ENCODE measurements at places on chromosomes 1 and 21.

GRCh38 chr1:38701088-38701487 lies 158.5 kb downstream of the RRAGC start:
- DNase-seq, result no peak

DNA sequence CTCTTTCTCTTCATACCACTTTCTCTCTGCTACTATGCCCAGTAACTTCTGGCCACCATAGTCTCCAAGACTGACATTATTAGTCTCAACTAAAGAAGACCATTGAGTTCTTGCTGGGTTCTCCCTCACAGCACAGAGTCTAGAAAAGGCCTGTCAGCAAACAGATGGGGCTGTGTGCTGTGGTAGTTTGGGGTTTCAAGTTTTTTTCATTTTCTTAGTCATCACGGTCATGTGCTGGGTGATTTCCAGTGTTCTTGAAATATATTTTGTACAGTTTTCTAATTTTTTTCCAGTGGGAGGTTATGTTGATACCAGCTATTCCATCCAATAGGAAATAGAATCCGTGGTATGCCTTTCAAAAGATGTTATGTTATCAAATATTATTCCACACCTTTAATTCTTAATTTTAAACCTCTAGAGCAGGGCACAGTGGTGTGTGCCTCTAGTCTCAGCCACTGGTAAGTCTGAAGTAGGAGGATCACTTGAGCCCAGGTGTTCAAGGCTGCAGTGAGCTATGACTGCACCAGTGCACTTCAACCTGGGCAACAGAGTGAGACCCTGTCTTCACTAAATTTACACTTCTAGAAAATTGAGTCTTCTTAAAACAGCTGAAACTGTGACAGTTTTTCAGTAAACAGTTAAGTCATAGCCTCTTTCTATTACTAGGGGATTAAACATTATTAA lies 8.3 kb downstream of the CFHR2 start:
- DNase-seq, result no peak

DNA sequence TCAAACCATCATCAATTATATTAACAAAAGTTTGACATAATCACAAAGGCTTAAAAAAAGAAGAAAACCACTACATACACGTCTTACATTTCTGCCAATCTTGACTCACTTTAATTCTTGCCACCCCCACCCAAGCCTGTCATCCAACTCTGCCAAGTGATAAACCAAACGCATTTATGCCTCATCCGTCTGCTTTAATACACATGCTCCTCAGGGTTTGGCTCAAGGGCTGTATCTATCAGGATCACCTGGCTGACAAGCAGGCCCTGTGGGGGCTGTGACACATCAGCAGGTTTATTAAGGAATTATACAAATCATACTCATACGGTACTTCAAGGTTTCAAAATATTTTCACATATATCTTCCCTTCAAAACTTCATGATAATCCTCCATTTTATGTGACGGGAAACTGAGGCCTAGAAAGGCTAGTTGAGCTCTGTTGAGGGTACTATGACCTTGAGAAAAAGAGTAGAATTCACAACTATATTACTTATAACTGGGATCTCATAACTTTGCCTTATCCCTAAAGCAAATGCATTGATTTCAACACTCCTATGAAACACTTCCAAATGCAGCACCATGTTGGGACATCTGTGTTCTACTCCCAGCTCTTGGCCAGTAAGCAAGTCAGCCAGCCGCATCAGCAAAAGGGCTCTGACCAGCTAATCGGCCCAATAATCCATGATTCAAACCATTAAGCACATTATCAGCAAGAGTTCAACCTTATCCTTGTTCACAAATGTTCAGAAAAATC lies 8.7 kb downstream of the SORT1 start:
- no peak for DNase-seq

GRCh38 chr21:43771698-43772424 lies 4.2 kb downstream of the CSTB start:
- DNase-seq, result no peak

- DNase-seq, result no peak
Observed at GRCh38 chr1:20199403-20199802, 13.1 kb upstream of the PLA2G2C start.

DNA sequence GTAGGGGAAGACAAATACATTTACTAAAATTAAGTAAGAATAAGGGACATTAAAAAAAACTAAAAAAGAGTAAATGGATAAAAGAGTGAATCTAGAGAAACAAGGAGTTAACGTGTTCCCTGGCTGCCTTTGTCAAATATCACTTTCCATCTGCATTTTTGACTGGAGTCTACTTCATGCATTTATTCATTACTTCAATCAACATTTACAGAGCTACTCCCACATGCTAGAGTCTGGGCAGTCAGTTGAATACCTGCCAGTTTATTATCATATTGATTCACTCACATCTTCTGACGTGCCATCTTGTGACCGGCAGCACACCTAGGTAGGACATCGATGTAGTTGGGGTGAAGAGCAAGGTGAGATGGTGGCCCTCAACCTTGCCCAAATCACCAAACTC lies 35.6 kb upstream of the KCNA3 start:
- DNase-seq, result no peak

DNA sequence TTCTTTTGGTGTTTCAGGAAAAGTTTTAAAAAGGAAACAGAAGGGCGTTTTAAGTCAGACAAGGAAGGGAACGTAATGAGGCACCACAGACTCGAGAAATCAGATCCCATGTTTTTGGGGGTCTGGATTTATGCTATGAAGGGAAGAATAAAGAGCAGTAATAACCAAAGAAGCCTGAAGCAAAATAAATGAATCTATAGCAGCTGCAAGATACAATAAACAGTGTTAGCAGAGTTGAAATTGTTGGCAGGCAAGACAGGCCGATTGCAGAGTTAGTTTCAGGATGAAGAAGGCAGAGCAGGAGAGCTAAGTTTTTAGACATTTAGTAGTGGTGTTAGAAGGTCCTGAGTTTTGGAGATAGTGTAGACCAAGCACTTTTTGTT lies 425 bp downstream of the DDR2 start:
- no peak for DNase-seq

GRCh38 chr1:117541003-117541402 lies 64.8 kb upstream of the TENT5C start:
- no peak for DNase-seq

DNA sequence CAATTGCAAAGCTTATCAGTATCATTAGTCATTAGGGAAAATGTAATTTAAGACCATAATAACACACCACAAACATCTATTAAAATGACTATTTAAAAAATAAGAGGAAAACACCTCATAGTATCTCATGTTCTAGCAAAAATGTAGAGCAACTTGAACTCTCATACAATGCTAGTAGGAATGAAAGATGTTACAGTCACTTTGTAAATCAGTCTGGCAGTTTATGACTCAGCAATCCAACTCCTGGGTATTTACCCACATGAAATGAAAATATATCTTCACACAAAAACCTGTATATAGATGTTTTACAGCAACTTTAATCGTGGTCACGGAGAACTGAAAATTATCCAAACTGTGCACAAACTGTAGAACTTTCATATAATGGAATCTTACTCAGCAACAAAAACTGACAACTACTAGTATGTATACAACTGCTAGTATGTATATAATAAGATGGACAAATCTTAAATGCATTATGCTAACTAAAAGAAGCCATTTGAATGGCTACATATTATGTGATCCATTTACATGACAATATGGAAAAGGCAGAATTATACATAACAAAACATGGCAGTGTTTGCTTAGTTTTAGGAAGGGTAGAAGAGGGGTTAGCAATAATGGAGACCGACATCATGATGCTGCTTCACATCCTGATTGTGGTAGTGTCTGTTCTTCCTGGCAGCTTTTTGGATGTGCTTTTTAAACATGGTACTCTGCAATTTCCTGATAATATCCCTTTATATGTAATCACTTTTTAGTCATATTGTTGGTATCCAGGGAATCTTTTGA lies 267.0 kb downstream of the KCTD3 start:
- no peak for DNase-seq

- no peak for DNase-seq
Observed at GRCh38 chr21:42073145-42074099, 2.3 kb downstream of the UMODL1 start.

GRCh38 chr1:112059679-112060078 lies 70.2 kb upstream of the KCND3 start:
- DNase-seq, result no peak

DNA sequence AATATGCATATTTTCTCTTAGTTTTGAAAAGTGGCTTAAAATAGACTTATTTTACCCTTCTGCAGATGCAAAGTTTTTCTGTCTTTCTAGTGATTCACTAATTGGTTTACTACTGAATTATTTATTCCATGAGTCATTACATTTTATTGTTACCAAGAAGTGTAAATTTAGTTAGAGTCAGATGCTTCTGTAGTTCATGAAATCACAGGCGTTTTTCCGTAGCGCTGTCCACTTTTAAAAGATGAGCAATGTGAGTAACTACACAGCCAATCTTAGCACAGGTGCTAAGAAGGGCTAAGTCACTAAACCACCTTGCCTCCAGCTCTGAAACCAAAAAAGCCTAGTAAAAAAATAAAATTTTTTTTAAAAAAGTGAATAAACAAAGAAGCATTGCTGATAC lies 24.7 kb downstream of the RGS13 start:
- DNase-seq, result no peak

DNA sequence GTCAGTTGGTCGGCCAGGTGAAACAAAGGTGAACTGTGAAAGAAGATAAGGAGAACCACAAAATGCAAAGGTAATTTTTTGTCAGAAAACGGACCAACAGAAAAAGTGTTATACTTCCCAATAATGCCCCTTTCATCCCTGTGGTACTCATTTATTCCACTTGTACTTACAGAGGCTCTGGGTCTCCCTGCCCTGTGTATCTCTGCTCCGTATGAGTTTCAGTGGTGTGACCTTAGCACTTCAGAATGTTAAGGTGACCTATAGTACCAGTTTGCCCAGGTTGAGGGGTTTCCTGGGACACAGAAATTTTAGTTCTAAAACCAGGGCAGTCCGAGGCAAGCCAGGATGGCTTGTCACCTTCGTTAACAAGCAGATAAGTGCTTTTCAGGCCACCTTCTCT lies 254.8 kb downstream of the OLFM3 start:
- no peak for DNase-seq

DNA sequence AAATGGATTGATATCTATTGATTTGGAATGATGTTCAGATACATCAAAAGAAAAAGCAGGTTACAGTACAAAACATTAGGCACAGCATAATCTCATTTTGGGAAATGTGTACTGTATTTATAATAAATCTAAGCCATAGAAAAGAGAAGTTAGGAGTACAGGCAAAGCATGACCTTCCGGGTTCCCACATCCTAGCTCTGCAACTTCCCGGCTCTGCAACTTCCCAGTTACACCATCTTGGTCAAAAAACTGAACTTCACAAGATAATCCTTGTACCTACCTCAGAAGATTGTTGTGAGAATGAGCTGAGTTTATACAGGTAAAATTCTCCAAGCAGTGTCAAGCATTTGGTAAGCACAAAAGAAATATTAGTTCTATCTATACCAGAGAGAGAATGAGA lies 21.7 kb upstream of the SLC44A3 start:
- no peak for DNase-seq

DNA sequence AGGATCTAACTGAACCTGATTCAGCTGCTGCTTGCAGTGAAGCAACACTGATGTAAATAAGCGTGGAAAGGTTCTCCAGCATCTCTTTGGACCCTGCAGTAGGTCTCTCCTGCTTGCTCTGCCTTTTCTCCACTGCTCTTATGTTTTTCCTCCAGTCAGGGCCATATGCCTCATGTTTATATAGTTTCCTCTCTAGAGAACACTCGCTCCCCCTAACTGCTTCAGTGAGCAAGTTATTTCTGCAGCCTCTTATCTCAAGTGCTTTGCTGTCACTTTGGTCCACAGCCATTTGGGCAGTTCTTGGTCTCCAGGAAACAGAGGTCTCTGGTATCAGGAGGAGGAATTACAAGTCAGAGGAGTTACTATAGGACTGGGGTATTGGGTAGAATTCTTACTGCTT lies 5.3 kb downstream of the PRUNE1 start:
- DNase-seq, result no peak

All from activated T-cell treated with anti-CD3 and anti-CD28 coated beads, Interleukin-2, amount 50 U/mL, for 48 hours (primary cell).